ENCODE measurements at places on chromosomes 7 and 10. TPM values are rescaled to one million over a fixed set of nuclear protein-coding genes. Genes with fewer than 3 reads are reported as not detected.

- no peak for DNase-seq
Measured at GRCh38 chr10:122894261-122894944, 15.0 kb upstream of the FAM24B start.

The C10orf143 gene
- 2.5 TPM for total RNA-seq

DNA sequence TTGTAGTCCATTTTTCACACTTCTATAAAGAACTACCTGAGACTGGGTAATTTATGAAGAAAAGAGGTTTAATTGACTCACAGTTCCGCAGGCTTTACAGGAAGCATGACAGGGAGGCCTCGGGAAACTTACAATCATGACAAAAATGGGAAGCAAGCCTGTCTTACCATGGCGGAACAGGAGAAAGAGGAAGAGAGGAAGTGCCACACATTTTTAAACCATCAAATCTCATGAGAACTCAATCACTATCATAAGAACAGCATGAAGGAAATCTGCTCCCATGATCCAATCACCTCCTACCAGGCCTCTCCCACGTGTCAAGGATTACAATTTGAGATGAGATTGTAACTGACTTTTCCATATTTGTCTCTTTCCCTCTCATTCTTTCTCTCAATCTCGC lies 9.3 kb upstream of the PNPLA8 start:
- DNase-seq = no peak

GRCh38 chr7:45066409-45066808 lies 22.4 kb downstream of the NACAD start:
- no peak for DNase-seq

DNA sequence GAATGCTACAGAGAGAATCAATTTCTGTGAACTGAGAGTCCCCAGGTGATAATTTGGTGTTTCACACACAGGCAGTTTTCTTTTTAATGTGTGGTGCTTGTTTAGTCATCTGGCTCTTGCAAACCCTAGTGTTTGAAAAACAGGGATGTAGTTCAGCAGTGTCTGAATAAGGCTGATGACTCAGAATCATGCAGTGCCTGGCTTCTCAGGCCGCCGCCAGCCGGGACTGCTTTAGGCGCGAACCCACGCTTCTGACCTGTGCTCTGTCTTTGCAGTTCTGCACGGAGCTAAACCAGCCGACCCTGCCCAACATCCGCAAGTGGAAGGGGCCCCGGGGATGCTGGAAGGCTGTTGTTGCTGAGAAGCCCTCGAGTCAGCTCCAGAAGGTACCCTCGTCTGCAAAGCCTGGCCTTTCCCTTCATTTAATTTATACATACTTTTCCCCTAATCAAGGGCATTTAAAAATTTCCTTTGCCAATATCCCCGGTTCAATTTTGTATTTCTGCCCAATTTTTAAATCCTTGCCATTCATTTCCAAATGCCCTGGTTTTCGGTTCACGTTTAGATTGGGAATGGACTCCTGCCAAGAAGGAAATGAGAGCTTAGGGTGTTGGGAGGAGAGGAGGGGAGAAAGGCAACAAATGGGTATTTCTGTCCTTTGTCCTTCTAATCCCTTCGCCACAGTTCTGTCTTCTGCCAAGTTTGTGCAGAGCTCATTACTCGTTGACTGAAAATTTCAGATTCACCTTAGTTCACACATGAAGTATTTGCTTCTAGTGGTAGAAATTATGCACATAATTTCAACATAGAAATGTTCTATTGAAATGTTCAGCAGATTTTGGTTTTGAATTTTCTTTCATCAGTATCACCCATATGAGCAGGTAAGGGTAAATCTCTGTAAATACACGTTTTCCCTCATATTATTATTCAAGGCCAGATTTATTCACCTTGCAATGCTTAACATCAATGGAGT lies 108.5 kb upstream of the ANLN start:
- no peak for DNase-seq

The TMEM229A gene
- total RNA-seq = not detected

GRCh38 chr7:128459394-128459878 lies 3.8 kb downstream of the HILPDA start:
- DNase-seq = peak; percentile 76

GRCh38 chr10:99524736-99525380 lies 7.9 kb upstream of the NKX2-3 start:
- DNase-seq = no peak

The SFRP4 gene
- not detected for total RNA-seq

DNA sequence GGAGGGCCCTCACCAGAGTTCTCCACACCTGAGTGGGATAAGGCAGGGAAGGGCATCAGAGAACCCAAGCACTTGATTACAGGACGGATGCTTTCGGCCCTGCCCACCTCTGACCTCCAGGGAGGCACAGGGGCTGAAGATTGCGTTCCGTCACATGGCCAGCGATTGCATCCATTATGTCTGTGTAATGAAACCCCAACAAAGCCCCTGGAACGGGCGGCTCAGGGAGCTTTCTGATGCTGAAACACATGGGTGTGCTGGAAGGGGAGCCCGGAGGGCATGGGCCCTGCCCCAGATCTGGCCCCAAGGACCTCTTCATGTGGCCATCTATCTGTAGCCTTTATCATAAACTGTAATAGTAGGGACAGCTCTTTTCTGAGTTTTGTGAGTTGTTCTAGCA lies 117.2 kb downstream of the PTPN20 start:
- DNase-seq = peak; percentile 13

DNA sequence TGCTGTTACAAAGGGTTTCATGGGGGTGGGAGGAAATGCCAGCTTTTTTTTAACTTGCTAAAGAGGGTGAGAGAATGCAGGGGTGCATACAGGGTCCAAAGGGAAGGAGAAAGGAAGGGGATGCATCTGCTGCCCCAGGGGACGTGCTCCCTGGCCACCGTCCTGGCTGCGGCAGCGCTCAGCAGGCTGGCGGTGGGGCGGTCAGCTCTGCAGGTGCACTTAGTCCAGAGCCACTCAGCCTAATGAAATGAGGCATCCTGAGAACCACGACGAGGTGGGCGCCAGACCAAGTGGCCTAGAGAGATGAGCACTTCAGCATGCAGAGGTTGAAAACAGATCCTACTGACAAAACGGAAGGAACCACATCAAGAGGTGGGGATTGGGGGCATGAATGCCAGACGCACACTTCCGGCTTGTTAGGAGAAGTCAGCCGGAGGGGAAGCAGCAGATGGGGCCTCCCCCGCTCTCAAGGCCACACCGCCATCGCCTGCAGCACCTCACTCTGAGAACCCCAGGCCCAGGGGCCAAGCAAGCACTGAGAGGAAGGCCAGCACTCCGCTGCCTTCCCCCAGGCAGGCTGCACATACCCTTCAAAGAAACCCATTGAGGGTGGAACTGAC lies 94.5 kb downstream of the MAD1L1 start:
- DNase-seq = peak; percentile 24

Data from activated CD4-positive, alpha-beta memory T cell treated with anti-CD3 and anti-CD28 coated beads, Interleukin-2, amount 10 ng/mL, durations not matched to agents 7 days and 5 days (primary cell).